Camera-type eye (tissue), 1 donor: ENCODE measurements at places on chromosomes 2 and 18. TPM values are rescaled to one million over a fixed set of nuclear protein-coding genes. Genes with fewer than 3 reads are reported as not detected.

GNLY gene
- 0.27 TPM for total RNA-seq

EGR4 gene
- not detected for total RNA-seq

INO80D gene
- total RNA-seq = 37.1 TPM

ITGA4 gene
- 27.0 TPM for total RNA-seq

CCL20 gene
- total RNA-seq = not detected

AOX1 gene
- total RNA-seq = 5.7 TPM

GPR39 gene
- 1.1 TPM for total RNA-seq

GPR155 gene
- 7.9 TPM for total RNA-seq

NFATC1 gene
- 11.7 TPM for total RNA-seq

ACKR3 gene
- 26.8 TPM for total RNA-seq

PLGLB1 gene
- total RNA-seq = 16.7 TPM

LRRTM4 gene
- 12.3 TPM for total RNA-seq
